ENCODE measurements at places on chromosomes 1 and 21.

- no peak for DNase-seq
Measured at GRCh38 chr1:79852004-79852403, 845.5 kb upstream of the ADGRL4 start.

- no peak for DNase-seq
Measured at GRCh38 chr1:217332431-217333065, 298.3 kb downstream of the GPATCH2 start.

DNA sequence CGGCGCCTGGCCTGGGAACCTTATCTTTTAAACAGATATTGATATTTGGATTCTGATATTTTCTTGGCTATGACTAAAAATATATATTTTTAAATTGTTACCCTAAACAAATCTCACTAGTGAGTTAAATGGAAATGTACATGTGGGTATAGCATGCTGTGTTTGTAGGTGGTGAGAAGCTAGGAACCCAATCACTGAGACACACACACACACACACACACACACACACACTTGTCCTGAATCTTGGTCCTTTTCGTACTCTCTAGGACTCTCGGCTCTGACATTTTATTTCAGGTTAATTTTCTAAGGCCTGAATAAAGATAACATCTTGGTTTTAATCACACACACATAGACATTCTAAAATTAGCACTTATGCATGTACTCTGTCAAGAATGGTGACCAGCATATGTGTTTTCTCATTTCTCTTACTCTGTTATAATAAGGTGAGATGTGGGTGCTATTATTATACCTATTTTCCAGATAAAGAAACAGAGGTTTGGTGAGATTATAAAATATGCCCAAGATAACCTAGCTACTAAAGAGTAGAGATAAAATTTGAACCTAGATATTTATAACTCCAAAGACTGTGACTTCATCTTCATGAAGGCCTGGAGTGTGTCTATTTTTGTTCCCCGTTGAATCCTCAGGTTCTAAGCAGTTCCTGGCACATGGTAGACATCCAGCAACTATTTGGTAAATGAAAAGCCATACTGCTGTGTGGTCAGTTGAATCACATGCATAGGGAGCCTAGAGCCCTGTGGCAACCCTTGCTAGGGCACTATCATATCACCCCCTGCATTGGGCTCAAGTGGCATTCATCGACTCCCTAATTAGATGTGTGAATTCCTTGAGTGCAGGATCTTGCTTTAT is 85.0 kb upstream of the RAB3GAP2 start:
- DNase-seq = no peak

DNA sequence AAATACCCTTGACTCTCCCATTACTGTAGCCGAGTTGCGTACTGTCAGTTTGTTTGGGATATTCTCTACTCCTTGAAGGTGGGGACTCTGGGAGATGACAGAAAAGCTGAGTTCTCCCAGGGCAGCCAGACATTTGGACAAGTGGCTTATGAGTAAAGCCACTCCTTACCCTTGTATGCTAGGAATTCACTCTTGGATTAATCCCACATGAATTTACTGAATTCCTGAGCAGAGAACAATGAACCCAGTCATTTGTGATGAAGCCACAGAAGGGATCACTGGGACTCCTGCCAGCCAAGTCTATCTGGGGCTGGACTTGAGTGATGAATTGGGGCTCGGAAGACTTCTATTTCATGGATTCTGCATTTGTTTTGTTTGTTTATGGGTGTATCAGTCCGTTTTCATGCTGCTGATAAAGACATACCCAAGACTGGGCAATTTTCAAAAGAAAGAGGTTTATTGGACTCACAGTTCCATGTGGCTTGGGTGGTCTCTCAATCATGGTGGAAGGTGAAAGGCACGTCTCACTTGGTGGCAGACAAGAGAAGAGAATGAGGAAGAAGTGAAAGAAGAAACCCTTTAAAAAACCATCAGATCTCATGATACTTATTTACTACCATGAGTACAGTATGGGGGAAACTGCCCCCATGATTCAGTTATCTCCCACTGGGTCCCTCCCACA is 25.1 kb downstream of the C1orf116 start:
- DNase-seq = no peak

- DNase-seq = no peak
Measured at GRCh38 chr1:77762072-77762476, 2.4 kb upstream of the USP33 start.

DNA sequence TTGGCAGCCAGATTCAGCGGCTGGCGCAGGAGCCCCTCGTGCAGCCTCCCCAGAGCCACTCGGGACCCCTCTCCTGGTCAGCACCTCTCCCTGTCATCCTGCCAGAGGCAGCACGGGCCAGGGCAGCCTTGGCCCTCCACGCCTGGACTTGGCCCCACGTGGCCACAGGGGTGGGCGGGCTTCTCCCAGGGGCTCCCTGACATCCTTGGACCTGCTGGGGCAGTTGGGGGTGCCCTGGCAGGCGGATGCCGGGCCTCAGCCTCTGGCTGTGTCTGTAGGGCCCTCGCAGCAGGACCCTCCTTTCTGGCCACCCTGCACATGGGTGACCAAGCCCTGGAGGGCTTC is 60.2 kb downstream of the MORN1 start:
- DNase-seq = no peak

DNA sequence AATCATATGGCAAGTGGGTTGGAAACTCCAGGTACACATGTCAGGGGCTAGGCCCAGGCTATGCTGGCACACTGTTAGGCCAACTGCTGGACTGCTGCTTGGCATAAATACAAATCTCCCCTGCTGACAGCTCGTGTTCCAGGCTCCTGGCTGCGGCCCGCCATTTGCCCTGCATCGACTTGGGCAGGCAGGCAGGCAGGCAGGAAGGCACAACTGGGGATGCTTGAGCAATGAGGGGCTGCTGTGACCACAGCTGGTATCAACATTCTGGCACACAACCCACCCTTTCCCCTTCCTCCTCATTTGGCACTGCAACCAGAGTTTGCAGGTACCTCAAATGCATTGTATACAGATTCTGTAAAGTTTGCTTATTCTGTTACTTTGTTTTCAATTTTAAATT is 53.2 kb downstream of the SAMSN1 start:
- DNase-seq = no peak

DNA sequence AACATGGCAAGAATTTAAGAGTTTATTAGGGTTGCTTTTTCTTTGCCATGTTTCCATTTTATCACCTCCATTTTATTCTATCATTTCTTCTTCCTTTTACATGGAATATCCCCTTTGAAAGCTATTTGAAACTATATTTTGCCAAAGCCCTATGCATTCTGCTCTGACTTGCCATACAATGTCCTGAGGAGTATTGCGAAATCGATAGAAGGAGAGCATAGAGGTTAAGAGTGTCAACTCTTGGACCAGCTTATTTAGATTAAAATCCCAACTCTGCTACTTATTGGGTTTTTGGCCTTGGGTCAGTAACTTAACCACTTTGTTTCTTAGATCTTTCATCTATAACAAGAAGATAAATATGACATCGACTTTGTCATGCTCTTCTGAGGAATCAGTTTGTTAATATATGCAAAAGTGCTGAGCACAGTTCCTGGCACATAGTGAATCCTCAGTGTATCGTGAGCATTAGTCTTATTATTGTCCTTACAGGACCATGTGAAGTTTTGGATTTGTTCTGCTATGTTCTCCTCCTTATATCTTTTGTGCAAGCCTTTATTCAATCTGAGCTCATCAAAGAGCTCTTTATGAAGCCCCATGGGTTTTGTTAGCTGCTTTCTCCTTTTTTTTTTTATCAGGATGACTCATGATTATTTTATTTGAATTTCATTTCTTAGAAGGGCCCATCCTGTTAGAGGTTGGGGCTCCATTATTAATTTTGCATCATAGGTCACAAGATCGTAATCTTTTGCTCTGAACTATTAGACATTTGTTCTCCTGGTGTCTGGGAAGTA is 17.6 kb downstream of the ACKR1 start:
- no peak for DNase-seq

DNA sequence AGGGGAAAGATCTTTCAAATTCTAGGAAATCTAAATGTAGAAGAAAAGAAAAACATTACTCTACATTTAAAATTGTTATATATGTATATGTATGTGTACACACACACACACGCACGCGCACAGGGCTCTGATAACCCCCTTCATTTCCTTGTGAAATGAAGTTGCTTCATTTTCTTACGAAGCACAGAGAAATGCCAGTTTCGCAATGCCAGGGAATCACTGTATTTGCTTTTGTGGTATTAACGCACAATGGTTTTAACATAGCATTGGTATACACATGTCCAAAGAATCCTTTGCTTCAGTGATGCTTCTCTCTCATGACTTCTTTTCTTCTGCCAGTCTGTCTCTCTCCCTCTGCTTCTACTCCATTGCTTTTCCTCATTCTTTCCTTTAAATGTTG is 8.4 kb upstream of the DDAH1 start:
- no peak for DNase-seq

GRCh38 chr1:85428471-85429089 is 36.4 kb downstream of the DDAH1 start:
- DNase-seq = no peak
